ENCODE measurements at places on chromosomes 11 and 22.

DNA sequence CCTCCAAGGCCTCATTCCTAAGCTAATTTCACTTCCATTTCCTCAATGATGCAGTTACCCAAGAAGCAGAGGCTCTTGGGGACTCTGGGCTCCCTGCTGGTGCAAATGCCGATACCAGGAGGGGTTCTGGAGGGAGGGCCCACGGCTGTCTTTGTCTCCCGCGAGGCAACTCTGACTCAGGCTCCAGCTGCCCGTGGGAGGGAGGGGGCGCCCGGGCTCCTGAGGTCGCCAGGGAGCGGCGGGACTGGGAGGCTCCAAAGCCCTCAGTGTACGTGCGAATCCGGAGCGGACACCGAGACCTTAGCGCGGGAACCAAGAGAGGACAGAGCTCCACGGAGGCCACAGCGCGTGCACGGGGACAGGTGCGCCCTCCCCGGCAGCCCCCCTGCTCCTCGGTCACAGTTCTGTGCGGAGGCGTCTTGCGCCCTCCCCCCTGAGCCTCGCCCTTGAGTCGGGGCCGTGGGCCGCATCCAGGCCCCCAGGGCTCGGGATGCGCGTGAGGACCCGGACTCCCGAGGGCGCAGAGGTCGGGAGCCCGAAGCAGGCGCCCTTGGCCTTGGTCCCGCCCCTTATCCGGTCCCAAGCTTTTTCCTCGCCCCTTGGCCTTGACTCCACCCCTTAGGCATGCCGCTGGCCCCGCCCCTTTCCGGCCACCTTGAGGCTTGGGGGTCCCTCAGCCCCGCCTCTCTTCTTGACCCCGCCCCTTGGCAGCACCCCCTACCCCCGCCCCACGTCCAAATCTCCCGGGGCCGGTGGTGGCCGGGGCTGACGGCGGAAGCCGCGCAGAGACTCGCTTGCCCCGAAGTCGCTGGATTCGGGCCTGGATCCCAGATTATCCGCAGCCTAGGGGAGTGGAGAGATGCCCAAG, 4.7 kb upstream of the SHISA8 start:
- DNase-seq: peak; percentile 61

- DNase-seq: no peak
Observed at GRCh38 chr11:28582506-28582905, 474.3 kb downstream of the METTL15 start.

- DNase-seq: no peak
Observed at GRCh38 chr11:126833065-126833464, 167.5 kb downstream of the KIRREL3 start.

- no peak for DNase-seq
Observed at GRCh38 chr11:98300719-98301118, 720.0 kb upstream of the CNTN5 start.

DNA sequence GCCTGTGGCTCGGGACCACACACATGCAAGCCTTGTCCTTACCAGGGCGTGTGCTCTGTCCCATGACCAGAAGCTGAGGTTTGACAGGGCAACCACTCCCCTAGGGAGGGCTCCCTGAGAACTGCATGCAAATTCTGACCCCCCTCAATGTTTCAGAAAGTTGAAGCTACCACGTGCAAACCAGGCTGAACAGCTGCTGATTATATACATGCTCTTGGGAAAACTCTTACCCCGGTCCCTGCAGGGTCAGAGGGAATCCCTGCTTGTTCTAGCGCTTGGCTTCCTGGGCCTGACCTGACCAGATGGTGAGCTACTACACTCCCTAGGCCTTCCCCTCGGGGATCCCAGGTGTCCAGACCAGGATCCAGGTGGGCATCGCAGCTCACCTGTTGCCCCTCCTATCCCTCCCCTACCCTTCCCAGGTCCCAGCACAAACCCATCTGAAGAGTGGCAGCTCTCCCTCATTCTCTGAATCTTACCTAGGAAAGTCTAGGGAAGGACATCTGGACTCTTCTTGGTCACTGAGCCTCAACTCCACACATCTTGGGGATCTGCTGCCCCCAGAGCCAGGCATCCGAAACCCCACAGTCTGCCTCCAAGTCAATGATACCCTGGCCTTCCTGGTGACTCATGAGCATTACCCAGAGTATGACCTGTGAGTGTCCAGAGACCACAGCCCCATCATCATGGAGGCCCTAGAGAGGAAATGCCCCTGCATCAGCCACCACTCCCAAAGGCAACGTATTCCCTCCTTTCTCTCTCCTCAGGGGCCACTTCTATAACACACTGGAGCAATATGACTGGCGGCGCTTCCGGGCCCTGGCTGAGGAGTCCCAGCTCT, 61.5 kb downstream of the BTG4 start:
- no peak for DNase-seq

GRCh38 chr11:9735236-9735635, 71.4 kb downstream of the SWAP70 start:
- DNase-seq: no peak

- DNase-seq: no peak
Observed at GRCh38 chr11:96642583-96642982, 252.8 kb downstream of the JRKL start.

- no peak for DNase-seq
Observed at GRCh38 chr11:46321757-46322156, 25.5 kb upstream of the DGKZ start.

DNA sequence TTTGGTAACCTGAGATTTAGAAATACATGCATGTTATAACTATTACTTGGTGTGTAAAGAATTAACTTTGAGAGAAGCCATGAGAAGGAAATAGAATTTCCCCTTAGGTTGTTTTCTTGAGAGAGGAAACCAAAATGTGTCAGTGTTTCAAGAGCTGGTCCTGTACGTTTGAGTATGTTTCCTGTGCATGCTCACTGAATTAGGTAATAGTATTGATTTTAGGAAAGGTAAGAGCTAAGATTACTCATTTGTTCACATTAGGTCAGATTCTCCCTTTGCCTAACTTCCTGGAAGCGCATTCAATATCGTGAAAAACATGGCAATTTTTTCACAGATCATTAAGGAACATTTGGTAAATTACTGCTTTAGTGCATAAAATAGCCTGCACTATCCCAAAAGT, 49.3 kb upstream of the RDX start:
- no peak for DNase-seq

GRCh38 chr22:44411226-44412135, 86.6 kb downstream of the RTL6 start:
- no peak for DNase-seq

DNA sequence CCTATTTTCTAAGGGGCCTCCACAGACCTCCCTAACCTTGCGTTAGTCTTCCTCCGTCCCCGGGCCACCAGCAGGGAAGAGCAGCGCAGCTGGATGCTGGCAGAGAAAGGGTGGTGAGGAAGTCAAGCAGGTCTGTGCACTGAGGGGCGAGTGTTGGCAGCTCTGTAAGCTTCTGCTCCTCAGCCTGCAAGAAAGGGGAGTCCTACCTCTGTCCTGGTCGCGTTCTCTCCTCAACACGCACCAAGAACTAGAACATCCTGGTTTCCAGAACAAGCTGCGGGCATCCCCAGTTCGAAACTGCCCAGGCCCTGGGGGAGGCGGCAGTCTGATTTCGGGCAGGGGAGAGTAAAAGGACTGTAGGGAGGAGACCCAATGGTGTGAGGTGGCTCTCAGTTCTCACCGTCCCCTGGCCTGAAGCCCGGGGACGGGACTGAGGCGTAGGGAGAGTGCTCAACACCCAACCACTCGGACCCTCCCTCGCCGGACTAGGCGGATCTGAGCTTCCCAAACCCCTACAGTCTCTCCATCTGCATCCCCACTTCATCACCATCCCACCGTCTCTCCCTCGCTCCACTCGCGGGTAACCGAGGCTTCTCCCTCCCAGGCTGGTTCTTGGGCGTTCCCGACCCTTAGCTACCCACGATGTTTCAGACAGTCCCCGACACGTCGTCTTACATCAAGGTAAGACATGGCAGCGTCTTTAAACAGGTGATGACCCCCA, 7.7 kb upstream of the FLI1 start:
- DNase-seq: no peak

DNA sequence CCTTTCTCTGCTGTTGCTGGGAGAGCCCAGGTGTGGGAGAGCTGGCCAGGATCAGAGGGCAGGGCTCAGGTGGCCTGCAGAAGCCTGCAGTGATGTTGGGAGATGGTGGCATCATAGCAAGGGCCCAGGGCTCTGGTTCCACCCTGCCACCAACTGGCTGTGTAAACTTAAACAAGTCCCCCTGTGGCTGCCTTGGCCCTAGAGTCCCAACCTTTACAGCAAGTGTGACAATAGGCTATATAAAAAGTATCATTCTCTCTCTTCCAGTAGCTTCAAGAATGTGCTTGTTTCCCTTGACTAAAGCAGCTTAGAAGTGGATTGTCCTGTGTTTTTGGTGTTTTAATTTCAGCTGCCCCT, 201.8 kb upstream of the E2F8 start:
- DNase-seq: no peak

GRCh38 chr22:24414523-24414922, 12.9 kb upstream of the ADORA2A start:
- no peak for DNase-seq

DNA sequence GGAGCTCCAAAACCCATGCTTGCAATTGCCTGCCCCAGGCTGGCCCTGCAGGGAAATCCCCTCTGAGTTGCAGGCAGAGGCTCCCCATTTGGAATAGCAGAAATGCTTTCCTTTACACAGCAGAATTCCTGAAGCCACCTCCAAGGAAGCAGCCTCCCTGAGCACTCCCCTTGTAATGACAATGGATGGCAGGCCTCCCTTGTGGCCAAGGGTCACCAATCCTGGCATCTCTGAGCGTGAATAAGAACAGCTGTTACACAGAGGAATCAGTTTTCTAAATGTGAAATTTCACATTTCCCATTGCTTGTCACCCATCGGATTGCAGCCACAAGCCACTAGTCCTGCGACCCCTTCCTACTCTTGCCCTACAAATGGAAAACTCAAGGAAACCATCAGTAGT, 107.6 kb downstream of the GALNT18 start:
- no peak for DNase-seq

GRCh38 chr11:108870373-108871020, 205.6 kb downstream of the DDX10 start:
- DNase-seq: no peak

DNA sequence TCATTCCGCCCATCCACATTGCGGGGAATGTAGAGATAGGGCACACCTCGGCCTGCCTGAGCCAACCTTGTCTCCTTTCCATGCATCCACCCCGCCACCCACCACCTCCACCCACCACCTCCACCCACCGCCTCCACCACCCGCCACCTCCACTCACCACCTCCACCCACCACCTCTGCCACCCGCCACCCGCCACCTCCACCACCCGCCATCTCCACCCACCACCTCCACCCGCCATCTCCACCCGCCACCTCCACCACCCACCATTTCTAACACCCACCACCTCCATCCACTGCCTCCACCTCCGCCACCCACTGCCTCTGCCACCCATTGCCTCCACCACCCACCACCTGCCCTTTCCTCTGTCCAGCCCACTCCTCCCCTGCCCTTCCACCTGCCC, 78.4 kb downstream of the IGLL1 start:
- no peak for DNase-seq

GRCh38 chr11:122343210-122343609, 227.2 kb upstream of the BLID start:
- DNase-seq: no peak

DNA sequence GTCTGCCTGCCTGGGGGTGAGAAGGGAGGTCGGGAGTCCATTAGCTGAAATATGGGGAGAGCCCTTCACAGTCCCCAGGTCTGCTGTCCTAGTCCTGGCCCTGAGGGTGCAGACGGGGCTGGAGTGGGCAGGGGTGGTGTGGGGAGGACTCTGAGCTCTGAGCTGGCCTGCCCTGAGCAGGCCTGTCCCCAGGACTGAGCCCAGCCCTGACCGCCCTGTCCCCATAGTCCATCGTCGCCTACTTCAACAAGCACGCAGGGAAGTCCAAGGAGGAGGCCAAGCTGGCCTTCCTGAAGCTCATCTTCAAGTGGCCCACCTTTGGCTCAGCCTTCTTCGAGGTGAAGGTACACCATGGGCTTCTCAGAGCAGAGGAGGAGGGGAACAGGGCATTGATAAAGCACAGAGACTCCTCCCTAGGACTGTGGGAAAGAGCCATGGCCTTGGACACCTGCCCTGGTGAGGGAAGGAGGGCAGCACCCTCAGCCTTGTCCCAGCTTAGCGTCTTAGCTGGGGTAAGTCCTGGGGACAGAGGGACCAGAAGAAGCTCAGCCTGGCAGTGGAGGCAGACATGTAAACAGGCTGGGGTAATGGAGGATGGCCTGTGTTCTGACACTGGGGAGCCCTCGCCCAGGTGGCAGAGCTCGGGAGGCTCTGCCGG, 83.7 kb downstream of the MYO7A start:
- peak; percentile 4 for DNase-seq
